ENCODE measurements at places on chromosomes 2 and 18.

- DNase-seq: no peak
These were observed 127.5 kb upstream of the MMADHC start for GRCh38 chr2:149715005-149715592.

GRCh38 chr2:50346629-50347357 is 685.1 kb downstream of the NRXN1 start:
- DNase-seq: no peak

- no peak for DNase-seq
These were observed 254.0 kb upstream of the FSIP2 start for GRCh38 chr2:185484602-185485001.

DNA sequence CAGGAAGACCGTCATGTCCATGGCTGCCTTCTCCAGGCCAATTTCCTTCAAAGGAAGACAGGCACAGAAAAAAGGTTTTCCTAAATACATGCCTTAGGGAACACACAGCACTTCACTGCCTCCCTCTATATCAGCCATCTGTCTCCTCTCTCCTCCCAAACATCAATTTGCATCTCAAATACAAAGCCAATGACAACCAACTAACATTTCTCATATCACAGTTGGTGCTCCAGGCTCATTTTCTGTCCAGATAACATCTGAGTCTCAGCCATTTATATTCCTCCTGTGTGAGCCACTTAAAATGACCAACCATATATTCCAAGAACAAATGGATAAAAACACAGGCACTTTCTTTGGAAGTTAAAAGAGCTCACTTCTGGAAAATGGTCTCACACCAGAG is 62.5 kb upstream of the ACAA2 start:
- DNase-seq: no peak
